ENCODE measurements at places on chromosomes 4 and X. TPM values are rescaled to one million over a fixed set of nuclear protein-coding genes. Genes with fewer than 3 reads are reported as not detected.

Gene PDCL2
- not detected for total RNA-seq

DNA sequence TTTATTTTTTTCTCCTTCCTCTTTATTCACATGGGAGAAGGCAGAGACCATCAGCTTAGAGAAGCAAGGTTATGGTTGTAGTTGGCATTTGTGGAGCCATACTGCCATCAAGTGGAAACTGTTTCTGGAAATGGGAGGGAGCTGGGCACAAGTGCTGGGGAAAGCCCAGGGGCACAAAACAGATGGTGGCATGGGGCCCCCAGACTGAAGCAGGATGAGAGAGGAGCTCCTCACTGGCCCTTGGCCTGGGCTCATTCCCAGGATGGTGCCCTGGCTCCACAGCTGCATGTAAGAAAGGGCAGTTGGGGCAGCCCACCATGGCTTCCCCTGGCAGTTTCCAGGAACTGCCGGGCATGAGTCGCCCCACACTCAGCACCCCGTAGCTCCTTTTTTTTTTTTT lies 59.2 kb downstream of the NBDY start:
- DNase-seq, result peak; percentile 1

Gene PLS3
- total RNA-seq, result 110 TPM

DNA sequence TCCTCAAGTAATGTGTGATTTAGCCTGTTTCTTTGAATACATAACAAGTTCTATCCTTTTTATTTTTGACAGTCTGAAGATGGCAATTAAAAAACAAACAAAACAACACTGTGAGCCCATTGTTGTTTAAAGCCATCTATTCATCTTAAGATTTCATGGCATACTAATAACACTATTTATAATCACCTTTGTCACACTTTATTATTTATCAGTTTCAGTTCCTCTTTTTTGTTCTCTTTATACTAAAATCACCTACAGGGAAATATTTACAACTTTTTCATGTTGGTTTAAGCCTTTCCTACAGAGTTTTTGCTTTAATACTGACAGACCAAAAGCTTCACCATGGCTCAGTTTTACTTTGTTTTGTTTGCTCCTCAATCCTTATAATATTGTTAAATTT lies 247.4 kb upstream of the CTSO start:
- DNase-seq, result no peak

Measured in HT1080 (cell line).